HepG2 (cell line): ENCODE measurements at places on chromosomes 4 and X. TPM values are rescaled to one million over a fixed set of nuclear protein-coding genes. Genes with fewer than 3 reads are reported as not detected.

GRCh38 chrX:53163436-53163835, 61.6 kb downstream of the KDM5C start:
- no peak for DNase-seq

DNA sequence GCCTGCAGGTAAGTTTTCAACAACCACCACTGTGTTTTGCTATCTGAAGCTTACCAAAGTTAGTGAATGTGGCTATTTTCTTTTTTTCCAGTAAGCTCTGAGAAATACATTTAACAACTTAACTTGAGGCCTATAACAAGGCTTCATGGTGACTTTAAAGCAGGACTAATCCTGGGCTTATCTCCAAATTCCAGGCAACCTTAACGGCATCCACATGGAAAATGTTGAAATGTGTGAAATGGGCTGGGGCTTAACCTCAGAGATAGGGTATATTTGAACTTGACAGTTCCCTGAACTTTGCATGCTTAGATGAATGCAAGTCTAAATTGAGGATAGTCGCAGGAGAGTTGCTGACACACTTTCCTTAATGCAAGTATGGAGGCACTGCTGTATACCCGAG, 539.2 kb downstream of the GALNTL6 start:
- DNase-seq, result no peak

PIGA gene
- polyA plus RNA-seq, result 4.4 and 6.0 TPM in 2 replicates

HSPA4L gene
- 2.7 and 3.7 TPM in 2 replicates for polyA plus RNA-seq

ABLIM2 gene
- polyA plus RNA-seq, result 0.37 and 0.42 TPM in 2 replicates

KCNIP4 gene
- 0.09 TPM in 1 of 2 replicates, not detected in the other for polyA plus RNA-seq

DNA sequence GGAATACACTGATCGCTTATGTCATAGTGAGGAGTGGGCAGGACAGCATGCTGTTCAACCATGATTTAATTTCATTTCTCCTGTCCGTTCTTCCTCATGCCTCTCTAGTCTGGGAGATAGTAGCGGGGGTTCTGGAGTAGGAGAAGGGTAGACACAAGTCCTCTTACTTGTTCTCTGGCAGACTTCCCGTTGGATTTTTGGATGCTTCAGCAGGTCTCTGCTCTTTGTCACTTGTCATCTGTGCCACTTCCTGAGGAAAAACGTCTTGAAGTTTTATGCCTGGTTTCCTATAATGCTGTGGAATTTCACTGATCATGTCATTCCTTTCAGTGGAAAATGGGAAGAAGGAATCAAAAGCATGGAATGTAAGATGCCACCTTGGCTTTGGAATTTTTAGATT, 154.7 kb downstream of the GATB start:
- DNase-seq, result no peak

VEGFD gene
- polyA plus RNA-seq, result 0.11 and 0.34 TPM in 2 replicates

DNA sequence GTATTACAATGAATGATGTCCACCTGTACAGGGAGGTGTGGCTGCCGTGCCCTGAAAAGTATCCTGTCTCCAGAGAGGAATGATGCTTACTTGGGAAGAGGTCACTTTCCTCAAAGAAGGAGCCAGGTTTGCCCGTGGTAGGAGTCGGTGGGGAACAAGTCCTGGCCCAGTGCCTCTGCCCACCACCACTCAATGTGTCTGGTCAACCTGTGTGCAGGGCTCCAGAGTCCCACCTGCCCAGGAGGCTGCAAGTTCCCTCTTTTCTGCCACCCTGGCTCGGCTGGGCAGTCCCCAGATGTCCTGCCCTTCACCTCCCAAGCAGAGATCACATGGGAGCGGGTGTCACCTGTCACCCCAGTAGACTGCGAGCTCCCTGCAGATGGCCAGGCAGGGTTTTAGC, 75.4 kb upstream of the C4orf50 start:
- DNase-seq, result no peak

GRCh38 chr4:16082426-16083240, 1.2 kb downstream of the PROM1 start:
- peak; percentile 39 for DNase-seq

DNA sequence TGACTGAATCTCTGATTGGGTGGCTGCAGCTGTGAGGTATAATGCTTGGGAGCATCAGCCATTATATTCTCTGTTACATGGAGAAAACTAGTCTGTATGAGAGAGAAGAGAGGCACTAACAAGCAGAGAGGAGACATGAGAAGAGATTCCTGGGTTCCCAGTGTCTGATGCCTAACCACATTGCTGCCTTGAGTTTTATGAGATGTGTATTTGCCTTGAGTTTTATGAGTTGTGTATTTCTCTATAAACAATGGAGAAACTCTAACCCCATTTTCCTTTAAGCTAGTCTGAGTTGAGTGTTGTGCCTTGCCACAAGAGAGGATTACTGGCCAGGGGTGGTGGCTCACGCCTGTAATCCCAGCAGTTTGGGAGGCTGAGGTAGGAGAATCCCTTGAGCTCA, 208.1 kb downstream of the BCOR start:
- DNase-seq, result no peak

- no peak for DNase-seq
Measured at GRCh38 chr4:106344647-106344970, 24.0 kb downstream of the GIMD1 start.

HTT gene
- polyA plus RNA-seq, result 17.5 and 21.0 TPM in 2 replicates
